ENCODE measurements at places on chromosomes 2 and 18.

- no peak for DNase-seq
Observed at GRCh38 chr2:218257390-218257981, 3.3 kb upstream of the GPBAR1 start.

DNA sequence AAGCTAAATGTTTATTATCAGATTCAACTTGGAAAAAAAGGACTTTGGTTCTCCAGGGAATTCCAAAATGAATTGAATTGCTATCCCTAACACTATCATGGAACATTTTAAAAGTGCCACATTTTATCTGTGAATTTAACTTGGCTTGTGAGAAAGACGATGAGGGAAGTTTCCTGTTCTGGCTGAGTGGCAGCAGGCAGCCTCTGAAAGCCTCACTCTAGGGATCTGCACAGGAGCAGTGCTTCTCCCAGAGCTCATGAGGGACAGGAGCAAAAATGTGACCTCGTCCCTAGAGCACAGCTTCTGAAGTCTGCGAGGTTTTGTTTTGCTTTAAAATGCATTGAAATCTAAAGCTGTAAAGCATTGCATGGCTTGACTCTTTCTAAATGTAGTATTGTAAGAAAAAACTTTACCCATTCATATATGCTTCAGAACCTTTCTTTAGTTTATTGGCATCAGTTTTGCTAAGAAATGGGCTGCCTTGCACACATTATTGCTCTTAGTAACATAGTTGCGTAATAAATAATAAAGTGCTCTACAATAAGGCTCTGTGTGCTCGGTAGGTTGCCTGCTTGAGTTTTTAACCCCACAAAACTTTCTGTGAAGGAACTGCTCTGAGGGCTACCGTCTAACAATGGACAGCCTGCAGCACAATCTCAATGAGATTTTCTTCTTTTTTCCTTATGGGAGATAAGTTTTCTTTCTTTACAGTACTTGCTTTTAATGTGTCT is 136.2 kb upstream of the CDCA7 start:
- DNase-seq: no peak

DNA sequence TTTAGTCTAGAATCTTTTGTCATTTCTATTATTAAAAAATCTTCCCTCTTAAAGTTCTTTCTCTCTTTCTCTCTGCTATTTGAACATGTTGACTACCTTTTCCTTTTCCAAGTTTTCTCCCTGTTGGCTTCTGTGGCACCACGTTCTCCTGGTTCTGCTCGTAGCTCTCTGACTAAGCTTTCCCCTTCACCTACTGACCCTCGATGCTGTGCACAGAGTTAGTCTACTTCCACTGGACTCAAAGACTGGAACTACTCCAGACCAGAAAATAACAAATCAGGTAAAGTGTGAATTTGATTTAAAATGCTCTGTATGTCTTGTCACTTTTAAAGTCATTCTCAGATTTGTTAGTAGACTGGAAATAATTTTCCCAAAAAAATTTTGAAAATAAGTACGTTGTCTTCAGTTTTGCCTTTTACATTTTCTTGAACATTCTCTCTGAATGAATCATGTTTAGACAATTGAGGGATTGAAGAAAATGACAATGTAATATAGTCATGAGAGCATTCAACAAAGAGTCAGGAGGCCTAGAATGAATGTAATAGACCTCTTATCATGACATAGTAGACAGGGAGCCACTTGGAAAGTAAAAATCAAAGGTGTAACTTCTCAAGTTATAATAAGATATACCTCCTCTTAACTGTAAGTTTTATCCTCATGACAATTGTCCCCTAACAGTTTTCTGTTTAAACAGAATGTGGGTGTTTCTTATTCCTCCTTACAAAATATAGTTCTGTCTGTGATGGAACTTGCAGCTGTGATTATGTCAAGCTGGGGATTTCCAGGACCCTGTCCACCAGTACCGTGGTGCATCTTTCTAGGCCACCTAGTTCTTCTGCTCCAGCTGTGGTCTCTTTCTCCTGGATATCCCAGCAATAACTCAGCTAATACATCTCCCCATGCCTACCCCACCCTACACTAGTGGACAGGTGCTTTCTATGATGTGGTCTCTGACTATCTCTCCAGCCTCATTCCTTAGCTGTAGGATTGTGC is 25.5 kb downstream of the ITPRID2 start:
- DNase-seq: no peak

GRCh38 chr2:134601264-134601663 is 117.5 kb downstream of the TMEM163 start:
- DNase-seq: no peak

DNA sequence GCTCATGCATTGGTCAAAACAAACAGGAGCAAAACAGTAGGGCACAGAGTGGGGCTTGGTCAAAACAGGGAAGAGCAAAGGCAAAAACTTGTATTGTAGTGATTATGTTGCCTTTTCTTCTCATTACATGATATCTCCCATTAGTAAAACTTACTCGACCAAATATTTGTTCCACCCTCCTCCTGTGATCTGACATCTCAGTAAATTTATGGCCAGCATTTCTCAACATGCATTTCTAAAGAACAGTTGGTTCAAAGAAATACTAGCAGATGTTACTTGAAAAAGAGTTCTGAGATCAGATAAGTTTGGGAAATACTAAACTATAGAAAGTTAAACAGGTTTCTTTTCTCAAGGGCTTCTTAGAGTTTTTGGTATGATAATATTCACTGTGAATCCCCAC is 423.1 kb downstream of the FIGN start:
- DNase-seq: no peak

GRCh38 chr2:210862283-210863065 is 306.1 kb downstream of the CPS1 start:
- DNase-seq: no peak

DNA sequence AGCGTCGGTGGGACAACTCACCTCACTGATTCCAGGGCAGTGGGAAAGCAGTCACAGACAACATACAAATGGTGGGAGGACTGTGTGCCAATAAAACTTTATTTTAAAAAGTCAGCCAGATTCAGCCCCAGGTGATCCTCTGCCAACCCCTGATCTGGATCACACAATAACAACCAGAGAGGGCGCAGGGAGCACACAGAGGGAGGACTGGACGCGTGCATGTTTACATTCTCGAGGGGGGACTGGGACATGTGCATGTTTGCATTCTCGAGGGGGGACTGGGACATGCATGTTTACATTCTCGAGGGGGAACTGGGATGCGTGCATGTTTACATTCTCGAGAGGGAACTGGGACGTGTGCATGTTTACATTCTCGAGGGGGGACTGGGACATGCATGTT is 209.5 kb downstream of the NDUFA10 start:
- DNase-seq: no peak

GRCh38 chr18:1053331-1054315 is 149.0 kb downstream of the ADCYAP1 start:
- DNase-seq: no peak

- no peak for DNase-seq
Observed at GRCh38 chr2:191701696-191702095, 23.8 kb downstream of the NABP1 start.

- no peak for DNase-seq
Observed at GRCh38 chr2:54228945-54229344, 27.1 kb downstream of the TSPYL6 start.

- DNase-seq: no peak
Observed at GRCh38 chr2:132374551-132374950, 42.1 kb upstream of the GPR39 start.

- DNase-seq: no peak
Observed at GRCh38 chr2:16656784-16657391, 8.7 kb downstream of the CYRIA start.

All from chondrocyte (in vitro differentiated cells).